ENCODE measurements at places on chromosomes 7 and 10. TPM values are rescaled to one million over a fixed set of nuclear protein-coding genes. Genes with fewer than 3 reads are reported as not detected.

- DNase-seq = no peak
Observed at GRCh38 chr10:74018241-74018640, 20.3 kb downstream of the VCL start.

GRCh38 chr10:123380491-123381085 lies 226.4 kb downstream of the BUB3 start:
- peak; percentile 64 for DNase-seq

The ACTL6B gene
- not detected for total RNA-seq

The PTPRZ1 gene
- total RNA-seq = not detected

DNA sequence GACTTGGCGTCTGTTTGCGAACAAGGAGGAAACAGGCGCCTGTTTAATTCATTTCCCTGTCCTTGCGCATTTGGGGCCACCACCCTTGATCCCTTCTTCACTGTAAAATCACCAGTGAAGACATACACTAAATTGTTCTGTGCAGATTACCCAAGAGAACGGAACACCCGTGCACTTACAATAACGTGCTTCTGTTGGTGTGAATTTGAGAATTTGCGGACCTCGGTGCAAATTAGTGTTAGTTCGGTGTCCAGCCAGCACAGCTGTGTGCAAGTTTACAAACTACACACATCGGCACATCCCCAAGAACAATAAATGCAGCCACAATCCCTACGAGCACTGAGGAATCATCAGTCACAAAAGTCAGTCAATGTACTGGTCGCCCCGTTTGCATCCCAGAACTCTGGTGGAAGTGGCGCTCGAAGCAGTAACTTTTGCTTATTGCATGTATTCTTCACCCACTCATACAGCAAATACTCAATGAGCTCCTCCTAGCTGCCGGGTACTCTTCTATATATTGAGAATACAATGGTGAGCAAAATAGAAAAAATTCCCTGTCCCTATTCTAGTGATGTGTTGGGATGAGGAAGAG lies 786 bp upstream of the CNOT4 start:
- peak; percentile 72 for DNase-seq

The TAS2R16 gene
- not detected for total RNA-seq

- no peak for DNase-seq
Observed at GRCh38 chr7:44738051-44738723, 10.5 kb upstream of the ZMIZ2 start.

- no peak for DNase-seq
Observed at GRCh38 chr7:7352845-7353244, 170.5 kb downstream of the C1GALT1 start.

- DNase-seq = no peak
Observed at GRCh38 chr10:108521827-108522492, 1357.5 kb upstream of the SORCS1 start.

DNA sequence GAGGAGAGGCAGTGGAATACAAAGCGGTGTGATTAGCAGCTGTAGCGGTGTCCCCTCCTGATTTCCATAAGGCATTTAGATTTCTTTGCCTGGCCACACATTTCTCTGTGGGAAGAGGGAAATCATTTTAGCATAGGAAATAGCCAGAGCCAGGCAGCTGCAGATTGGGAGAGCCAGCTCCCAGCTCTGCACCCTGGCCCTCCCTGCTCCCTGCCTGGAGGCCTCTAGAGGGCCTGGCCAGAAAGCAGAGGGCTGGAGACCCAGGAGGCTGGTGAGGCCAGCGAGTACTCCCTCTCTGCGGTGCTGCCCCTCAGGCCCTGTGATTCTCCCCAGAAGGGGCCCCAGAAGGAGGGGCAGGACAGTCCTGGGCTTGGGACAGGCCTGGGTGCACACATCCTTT lies 85.7 kb downstream of the C10orf105 start:
- DNase-seq = no peak

DNA sequence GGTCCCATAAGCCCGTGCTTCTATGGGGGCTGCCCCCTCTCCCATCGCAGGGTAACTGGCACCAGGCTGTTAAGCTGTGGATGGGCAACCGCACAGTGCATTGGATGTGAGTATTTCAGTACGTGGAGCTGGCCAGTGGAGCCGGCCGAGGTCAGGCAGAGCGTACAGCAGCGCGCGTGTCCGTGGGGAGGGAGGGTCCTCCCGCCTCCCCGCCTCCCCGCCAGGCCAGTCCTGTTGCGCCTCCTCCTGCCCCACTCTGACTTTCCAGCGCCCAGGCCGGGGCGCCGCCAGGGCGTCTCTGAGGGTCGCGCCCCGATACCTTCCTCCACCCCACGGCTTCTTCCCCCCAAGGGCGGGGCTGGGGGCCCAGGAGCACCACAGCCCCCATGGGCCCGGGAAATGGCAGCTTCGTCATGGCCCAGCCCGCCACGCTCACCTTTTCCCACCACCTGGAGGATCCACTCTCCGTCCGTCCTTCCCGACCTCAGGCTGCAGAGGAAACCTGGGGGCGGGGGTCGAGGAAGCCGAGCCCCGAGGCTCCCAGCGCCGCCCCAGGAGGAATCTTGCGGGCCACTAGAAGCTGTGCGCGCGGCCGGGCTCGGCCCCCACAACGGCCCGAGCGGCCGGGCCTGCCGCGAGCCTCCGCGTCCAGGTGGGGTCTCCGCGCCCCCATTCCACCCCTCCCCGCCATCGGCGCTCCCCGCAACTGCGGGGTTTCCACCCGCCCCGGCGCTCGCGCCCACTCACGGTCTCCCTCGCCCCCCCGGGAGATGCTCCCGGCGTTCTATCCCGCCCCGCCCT lies 831 bp upstream of the PFKP start:
- DNase-seq = no peak

DNA sequence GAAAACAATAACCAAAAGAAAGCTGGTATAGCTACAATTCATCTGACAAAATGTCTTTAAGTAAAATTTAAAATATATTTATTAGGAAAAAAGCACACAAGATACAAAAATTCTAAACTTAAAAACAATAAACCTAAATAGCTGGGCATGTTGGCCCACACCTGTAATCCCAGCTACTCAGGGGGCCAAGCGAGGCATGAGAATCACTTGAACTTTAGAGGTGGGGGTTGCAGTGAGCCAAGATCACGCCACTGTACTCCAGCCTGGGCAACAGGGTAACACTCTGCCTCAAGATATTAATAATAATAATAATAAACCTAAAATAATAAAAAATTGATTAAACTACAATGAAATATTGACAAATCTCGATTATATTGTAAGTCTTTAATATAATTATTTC lies 77.8 kb upstream of the PDK4 start:
- DNase-seq = no peak

DNA sequence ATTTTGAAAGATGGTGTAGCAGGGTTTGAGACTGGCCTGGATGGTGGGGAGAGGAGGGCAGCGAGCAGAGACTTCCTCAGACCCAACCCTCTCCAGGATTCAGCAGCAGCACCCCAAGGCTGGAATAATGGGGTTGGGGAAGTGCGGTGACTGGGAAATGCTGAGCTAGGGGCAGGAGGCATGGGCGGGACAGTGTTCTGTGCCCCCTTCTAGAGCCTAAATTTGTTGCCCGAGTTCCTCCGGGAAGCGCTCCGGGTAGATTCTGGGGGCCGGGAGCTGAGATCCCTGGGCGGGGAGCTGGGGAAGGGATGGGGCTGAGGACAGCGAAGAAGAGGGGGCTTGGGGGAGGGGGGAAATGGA lies at the start of gene CHAT:
Gene CHAT (plus strand): TSS at position 156 of the 360 bp plus-strand sequence. CDS start 153 bp downstream, at position 309.
- DNase-seq = no peak

DNA sequence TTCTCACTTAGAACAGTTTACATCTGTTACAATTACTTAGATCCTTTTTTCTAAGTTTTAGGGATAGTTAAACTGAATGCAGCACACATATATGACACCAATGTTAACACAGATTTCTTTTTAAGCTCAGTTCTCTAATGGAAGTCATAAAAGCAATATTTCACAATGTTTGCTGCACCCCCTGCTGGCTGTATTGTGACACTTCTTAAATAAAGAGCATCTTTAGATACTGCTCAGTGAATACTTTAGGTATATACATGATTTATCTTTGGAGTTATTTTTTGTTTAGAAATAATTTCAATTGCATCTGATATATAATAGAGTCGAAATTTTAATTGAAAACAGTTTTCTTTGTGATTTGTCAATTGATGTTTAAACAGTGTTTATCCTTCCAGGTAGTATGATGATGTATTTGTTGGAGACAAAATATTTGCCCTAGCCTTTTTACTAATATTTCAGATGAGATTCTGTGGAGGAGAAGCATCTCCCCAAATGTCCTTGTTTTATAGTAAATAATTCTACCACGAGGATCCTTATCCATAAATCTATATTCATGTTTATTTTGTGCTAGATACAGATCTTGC lies 174.4 kb downstream of the ST7 start:
- DNase-seq = peak; percentile 77

The PSD gene
- 1.0 TPM for total RNA-seq

- no peak for DNase-seq
Observed at GRCh38 chr10:84957427-84957826, 629.0 kb downstream of the CCSER2 start.

GRCh38 chr7:102412548-102412947 lies 16.4 kb downstream of the PRKRIP1 start:
- DNase-seq = peak; percentile 61

The NPFFR1 gene
- not detected for total RNA-seq

GRCh38 chr7:97001656-97002554 lies 3.4 kb upstream of the DLX6 start:
- no peak for DNase-seq

GRCh38 chr10:78255214-78255613 lies 221.6 kb downstream of the RPS24 start:
- peak; percentile 31 for DNase-seq

The NYAP1 gene
- not detected for total RNA-seq

DNA sequence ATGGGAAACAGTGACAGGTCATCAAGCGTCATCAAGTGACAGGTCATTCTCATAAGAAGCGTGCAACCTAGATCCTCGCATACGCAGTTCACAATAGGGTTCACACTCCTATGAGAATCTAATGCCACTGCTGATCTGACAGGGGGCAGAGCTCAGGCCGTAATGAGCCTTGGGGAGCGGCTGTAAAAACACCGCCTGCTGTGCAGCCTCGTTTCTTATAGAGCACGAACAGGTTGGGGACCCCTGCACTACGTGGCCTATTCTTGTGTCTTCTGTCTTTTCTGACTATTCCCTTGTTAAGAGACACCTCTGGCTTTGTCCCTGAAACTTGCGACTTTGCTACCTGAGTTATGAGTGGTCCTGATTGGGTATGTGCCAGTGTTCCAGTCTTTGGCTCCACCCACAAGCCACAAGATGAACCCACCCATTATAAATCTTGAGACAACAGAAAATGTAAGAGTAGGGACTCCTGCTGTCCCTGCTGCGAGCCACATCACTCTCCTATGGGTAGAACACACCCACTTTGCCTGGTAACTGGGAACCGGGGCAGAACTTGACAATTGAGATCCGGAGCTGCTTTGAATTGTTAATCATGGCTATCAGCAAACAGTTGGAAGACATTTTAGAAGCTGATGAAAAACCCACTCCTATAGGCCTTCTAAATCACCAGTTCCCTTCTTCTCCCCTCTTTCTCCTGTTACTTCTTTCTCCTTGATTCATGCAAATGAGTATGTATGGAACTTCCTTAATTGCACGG lies 55.8 kb upstream of the EXOC4 start:
- no peak for DNase-seq

The TFR2 gene
- total RNA-seq = 0.11 TPM

The NCF1 gene
- not detected for total RNA-seq

DNA sequence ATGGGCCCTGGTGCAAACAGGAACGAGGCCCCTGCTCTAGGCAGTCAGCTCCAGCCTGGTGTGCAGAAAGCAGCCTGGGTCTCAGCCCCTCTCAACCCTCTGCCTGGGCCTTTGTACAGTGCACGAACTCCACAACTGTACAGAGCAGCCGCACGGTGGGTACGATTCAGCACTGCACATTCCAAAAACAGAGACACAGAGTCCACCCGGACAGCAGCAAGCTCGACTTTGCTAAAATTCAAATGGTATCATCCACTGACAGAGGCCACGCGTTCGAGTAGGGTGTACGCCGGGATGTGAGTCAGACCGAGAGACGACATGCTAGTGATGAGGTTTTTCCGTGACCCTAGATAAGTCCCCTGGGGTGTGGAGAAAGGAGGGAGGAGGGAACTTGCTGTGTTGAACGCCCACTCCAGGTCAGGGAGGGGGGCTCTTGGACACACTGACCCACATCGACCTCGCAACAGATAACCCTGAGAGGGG lies 65.6 kb upstream of the PDGFA start:
- peak; percentile 10 for DNase-seq

The CYP2C8 gene
- not detected for total RNA-seq

- no peak for DNase-seq
Observed at GRCh38 chr10:43926875-43927406, 278.3 kb upstream of the ZNF32 start.

- DNase-seq = no peak
Observed at GRCh38 chr10:59271160-59271559, 91.2 kb downstream of the FAM13C start.

The MRC1 gene
- not detected for total RNA-seq

GRCh38 chr10:78764846-78765430 lies 303.8 kb upstream of the ZMIZ1 start:
- DNase-seq = no peak

GRCh38 chr10:44363716-44364115 lies 21.2 kb downstream of the CXCL12 start:
- DNase-seq = no peak

GRCh38 chr7:126715076-126715475 lies 537.7 kb downstream of the GRM8 start:
- no peak for DNase-seq

The AIMP2 gene
- total RNA-seq = 74.6 TPM

GRCh38 chr7:121278120-121279021 lies 50.4 kb upstream of the WNT16 start:
- peak; percentile 77 for DNase-seq

GRCh38 chr10:62813453-62813852 lies 2.7 kb downstream of the EGR2 start:
- no peak for DNase-seq

DNA sequence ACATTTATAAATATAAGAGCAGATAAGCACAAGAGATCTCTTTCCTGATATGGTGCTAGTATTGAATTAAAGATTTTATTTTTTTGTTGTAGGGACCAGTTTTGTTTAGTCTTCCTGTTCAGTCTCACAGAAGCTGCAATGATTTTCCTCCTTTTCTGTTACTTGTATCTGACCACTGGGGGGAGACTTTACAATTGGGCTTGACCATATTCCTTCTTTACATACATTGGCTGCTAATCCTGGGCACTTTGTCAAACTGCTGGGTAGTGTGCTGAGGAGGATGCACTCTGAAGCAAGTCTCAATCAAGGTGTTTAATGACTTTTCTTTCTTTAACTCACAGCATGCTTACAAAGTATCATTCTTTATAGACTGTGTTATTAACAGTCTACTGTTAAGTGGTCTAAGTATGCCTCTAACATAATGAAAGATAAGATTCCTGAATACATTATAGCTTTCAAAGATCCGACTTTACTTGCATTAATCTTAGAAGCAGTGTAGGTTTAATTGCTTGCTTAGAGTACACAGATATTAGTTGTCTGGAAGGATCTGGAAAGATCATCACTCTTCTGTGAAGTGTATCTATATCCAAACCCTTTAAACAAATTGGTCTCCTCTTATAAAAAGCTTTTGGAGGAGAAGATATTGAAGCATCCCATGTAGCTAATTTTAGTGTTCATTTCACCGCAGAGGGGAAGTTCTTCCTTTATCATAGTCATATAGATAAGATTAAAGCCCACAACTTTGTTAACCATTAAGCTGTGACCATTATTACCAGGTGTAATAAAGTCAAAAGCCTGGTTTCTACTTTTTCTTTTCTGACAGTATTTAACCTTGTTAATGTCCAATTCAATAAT lies 3.1 kb downstream of the PALS2 start:
- peak; percentile 81 for DNase-seq

The CUEDC2 gene
- total RNA-seq = 54.1 TPM

Data from GM23248 (cell line).